ENCODE measurements at places on chromosomes 13 and 19.

DNA sequence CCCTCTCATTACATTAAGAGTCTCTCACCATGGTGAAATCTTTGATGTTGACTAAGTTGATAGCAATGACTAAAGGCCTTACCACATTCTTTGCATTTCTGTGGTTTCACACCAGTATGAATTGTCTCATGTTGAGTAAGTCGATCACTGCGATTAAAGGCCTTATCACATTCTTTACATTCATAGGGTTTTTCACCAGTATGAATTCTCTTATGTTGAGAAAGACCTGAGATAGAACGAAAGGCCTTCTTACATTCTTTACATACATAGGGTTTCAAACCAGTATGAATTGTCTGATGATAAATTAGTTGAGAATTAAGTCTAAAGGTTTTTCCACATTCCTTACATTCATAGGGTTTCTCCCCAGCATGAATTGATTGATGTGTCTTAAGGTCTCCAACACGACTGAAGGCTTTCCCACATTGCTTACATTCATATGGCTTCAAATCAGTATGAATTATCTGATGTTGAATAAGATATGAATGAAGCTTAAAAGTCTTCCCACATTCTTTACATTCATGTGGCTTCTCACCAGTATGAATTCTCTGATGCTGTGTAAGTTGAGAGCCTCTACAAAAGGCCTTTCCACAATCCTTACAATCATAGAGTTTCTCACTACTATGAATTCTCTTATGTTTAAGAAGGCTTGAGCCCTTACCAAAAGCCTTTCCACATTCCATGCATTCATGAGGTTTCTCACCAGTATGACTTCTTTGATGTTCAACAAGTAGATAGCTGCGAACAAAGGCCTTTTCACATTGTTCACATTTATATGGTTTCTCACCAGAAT lies 45.6 kb downstream of the ZNF283 start:
- no peak for DNase-seq

DNA sequence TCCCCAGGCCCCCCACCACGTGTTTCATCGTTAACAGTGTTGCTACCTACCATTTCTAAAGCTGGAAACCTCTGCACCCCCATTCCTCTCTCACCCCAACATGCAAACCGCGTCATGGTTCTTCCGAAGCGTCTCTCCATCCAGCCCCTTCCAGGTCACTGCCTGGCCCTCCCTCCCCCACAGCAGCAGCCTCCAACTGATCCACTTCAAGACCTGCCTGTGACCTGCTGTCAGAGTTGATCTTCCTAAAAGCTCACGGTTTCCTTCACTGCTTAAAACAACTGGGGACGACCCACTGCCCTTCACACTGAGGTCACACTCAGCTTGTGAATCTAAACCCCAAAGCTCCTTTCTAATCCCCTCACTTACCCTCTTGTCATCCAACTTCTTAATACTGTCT lies 47.7 kb downstream of the STK24 start:
- no peak for DNase-seq

DNA sequence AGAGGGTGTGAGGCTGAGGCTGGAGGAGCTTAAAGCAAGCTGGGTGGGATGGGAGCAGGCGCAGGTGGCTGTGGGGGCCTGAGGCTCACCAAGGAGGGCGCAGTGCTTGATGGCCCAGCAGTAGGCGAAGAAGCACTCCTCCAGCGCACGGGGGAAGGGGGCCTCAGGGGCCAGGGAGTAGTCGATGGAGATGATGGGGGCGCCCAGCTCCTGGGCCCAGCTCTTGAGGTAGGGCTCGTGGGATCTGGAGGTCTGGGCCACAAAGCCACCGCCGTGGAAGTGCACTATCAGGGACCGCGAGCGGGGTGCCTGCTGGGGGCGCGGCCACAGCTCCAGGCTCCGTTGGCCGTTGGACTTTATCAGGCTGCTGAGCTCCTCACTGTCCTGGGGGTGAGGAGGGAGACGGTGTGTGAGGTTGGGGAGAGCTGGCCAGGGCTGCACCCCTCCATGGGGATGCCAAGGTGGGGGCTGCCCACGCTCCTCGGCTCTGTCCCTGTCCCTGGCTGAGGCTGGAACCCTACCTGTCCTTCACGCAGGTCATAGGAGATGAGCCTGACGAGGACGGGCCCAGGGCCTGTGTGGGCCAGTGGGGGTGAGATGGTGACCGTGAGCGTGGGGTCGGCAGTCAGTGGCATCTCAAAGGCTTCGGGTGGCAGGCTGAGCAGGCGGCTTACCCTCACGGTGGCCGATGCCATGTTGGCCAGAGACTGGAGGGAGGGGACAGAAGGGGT lies 17.2 kb upstream of the CNFN start:
- no peak for DNase-seq

- no peak for DNase-seq
Measured at GRCh38 chr13:31374682-31375081, 174.9 kb downstream of the B3GLCT start.

DNA sequence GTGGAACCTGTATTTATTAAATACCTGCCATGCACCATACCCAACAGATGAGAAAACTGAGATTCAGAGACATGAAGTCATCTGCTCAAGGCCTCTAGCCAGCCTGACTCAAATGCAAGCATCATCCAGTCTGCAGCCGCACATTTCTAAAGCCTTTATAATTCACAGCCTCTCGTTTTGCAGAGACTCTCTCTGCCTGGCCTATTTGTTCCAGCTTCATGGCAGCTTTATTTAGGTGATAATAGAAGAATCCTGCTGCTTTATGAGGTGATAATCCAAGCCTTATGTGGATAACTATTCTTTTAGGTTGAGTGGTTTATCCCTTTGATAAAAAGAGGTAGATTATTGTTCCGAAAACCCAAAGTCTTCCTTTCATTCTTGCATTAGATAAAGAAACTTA lies 58.4 kb downstream of the OXGR1 start:
- DNase-seq: no peak

DNA sequence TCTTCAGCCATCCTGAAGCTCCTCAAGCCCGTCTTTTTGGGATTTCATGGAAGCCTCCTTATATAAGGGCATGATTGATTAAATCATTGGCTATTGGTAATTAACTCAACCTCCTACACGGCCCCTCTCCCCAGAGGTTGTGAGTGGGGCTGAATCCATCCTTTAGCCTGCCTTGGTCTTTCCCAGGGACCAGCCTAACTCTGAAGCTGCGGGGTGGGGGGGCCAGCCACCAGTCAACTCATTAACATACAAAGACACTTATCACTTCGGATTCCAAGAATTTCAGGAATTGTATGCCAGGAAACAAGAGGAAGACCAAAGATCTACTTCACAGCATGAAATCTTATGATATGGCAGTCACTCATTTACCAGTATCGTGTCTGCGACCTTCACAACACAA lies 9.9 kb downstream of the COL4A1 start:
- no peak for DNase-seq

DNA sequence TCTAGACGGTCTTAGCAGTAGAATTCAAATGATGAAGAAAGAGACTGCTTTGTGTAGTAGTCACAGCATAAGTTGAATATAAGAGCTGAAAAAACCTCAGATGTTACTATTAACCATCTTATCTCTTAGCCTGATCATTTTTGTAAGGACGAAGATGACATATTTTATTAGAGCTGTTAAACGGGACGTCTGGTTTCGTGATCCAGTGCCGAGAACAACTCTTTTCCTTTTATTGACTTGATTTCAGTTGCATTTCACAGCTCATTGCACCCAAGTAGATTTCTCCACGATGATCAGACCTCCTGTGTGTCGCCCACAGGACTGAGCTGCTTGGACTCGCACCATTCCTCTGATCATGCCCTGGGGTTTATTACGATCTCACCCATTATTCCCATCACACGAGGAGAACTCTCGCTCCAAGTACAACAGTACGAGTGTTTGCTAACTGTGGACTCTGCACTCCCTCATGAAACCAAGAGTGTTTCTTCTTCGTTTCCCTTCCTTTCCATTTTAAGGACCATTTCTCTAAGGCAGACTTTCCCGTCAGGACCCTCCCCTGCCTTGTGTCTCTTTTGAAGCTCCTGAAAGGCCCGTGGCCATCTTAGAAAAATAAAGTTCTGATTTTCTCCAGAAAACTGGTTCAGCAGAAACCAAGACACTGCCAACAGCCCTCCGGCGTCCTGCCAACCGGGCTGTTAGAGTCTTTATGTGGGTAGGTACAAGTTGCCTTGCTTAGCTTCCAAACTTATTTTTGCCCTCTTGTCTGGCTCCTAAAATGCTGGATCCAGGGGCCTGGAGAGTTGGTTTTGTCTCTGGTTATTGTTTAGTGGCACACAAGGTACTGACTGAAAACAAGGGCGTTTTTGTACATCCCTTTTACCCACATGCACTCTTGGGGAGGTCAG lies 48.2 kb upstream of the RNF113B start:
- DNase-seq: no peak

DNA sequence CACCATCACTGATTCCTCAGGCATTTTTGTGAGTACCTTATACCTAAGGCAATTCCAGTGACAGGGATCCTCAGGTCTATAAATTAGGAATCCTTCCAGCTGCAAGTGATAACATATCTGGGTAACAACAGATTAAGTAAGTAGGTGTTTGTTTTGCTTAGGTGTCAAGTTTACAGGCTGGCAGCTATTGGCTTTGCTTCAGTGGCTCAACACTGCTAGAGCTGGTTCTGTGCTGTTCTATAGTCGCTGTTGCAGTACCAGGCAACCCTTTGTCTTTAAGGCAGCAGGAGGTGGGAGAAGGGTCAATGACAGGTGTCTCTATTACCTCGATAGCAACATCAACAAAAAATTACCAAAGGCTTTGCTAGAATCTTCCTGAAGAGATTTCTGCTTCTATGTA lies 27.0 kb downstream of the SLC10A2 start:
- DNase-seq: no peak

GRCh38 chr13:28423010-28423409 lies 71.9 kb downstream of the FLT1 start:
- no peak for DNase-seq

GRCh38 chr13:113120300-113121182 lies 2.1 kb upstream of the F10 start:
- DNase-seq: no peak

DNA sequence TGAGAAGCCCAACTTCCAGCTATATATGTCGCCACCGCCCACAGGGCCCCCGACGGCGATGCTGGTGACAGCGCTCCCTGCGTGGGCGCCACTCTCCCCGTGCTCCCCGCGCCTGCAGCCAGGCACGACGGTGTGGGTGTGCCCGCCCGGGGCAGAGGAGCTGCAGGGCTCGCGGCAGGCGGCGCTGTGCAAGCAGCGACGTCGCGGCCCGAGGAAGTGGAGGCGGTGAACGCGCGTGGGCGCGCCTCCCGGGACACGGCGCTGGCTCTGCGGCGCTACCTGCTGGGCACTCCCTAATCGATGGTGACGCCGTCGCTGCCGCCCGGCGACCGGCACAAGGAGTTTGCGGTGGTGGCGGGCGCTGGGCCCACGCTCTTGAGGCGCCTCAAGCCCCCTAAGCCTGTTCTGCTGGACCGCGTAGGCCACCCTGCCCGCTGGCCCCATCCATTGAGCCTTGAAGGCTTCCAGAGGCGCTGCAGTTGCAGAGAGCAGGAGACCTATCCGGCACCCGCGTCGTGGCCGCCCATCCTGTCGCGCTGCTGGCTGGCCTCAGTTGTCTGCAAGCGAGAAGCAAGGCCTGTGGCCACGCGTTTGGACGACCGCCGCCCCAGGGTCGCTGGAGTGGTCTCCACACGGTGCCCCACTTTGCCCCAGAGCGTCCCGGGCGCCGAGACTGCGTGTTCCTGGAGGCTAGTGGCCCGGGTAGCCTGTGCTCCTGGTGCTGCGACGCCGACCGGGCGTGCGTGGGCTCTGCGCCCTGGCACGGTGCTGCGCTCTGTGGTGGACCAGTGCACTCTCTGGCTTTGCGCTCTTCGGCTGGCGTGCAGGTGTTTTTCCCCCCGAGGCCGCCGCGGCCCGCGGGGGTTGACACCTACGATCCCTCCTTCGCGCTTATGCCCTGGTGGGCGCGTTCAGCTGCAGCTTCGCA lies 23.1 kb downstream of the LRFN3 start:
- DNase-seq: peak; percentile 68

DNA sequence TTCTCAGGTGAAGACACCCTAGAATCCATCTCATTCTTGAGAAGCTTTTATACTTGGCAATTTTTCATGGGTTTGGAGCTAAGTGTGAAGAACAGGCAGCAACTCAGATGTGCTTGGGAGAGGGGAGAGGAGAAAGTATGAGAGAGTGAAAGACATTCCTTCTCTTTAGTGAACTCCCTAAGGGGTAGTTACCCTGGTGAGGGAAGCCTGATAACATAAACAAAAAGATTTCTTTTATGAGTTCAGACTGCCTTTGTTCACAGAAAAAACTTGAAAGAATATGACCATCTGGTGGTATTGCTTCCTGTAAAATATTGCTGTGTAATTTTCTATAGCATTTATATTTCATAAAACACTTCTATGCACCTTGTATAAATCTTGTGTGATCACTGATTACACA lies at the start of gene STOML3:
Gene STOML3, minus strand, starts transcription at position 139 of the 400 bp plus-strand sequence. Its CDS starts 110 bp downstream, at position 29.
- DNase-seq: no peak

DNA sequence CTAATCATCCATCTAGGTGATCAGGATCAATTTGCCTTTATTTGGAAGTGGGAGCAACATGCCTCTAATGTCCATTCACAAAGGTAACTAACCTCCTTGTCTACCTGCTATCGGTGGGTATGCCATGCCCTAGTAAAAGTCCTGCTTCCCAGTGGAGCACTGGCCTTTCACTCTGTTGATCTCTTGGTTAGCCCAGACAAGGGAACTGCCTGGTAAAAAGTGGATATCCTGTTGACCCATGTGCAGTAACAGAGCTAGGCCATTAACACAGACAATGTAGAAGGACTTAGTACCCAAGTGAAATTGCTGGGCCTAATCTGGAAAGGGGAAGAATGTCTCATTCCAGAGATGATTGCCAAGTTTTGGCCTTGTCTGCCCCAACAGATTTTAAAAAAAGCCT lies 171.5 kb upstream of the CSNK1A1L start:
- no peak for DNase-seq

DNA sequence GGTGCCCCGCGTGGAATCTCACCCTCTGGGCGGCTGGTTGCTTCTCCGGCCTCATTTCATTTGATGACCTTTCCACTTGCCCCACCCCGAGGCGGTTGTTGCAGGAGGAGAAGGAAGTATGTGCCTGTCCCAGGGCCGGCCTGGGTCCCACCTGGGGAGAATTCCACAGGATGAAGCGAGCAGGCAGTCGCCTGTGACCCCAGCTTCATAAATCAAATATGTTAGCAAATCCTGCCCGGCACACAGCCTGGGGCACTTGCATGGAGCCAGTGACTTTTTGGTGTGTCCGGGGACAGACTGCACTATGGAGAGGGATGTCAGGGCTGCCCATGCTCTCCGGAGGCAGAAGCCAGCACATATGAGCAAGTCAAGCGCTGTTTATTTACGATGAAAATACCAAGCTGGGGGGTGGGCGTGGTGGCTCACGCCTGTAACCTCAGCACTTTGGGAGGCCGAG lies 19.7 kb upstream of the ZBTB7A start:
- no peak for DNase-seq

DNA sequence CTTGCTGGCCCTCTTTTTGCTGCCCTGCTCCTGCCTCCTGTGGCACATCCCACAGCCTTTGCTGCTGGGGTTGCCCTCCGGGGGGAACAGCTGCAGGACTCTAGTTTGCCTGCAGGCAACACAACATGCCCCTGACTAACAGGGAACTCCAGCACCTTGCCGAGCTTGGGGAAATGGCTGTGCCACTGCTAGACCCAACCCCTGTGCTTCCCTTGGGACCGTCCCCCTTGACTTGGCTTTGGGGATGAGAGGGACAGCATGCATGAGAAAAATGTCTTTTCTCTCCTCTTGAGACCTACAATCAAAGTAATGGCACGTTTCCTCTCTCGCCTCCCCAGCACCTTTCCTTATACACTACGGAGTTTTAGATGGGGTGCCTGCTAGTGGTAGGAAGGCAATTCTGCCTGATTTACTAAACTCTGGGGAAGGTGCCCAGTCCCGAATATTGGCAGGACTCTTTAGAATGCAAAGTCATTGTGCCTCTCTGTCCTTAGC lies 12.4 kb upstream of the VWA8 start:
- no peak for DNase-seq

- DNase-seq: no peak
Measured at GRCh38 chr13:37181620-37182019, 76.2 kb upstream of the CSNK1A1L start.
